ENCODE measurements at places on chromosomes 3 and 15.

DNA sequence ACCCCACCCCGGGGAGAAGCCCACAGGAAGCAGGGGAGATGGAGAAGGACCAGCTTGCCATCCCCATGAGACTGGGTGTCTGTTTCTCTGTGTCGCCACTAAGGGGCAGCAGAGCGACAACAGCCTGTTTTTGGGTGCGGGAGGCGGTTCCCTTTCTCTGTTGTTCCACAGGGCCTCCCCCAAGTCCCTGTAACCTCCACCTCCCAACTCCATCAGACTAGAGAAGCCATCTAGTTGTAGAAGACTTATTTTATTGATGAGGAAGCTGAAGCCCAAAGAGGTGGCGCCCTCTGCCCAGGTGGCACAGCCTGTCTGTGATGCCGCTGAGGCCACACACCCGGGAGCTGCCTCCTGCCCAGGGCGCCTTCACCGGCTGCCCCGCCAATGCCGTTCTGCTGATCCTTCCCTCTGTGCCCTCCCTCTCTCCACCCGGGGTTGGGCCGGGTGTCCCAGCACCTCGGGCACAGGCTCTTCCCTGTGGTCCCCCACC is 3.9 kb upstream of the CCDC9B start:
- DNase-seq, result peak; percentile 67

GRCh38 chr15:38536201-38536676 is 28.4 kb downstream of the RASGRP1 start:
- no peak for DNase-seq

DNA sequence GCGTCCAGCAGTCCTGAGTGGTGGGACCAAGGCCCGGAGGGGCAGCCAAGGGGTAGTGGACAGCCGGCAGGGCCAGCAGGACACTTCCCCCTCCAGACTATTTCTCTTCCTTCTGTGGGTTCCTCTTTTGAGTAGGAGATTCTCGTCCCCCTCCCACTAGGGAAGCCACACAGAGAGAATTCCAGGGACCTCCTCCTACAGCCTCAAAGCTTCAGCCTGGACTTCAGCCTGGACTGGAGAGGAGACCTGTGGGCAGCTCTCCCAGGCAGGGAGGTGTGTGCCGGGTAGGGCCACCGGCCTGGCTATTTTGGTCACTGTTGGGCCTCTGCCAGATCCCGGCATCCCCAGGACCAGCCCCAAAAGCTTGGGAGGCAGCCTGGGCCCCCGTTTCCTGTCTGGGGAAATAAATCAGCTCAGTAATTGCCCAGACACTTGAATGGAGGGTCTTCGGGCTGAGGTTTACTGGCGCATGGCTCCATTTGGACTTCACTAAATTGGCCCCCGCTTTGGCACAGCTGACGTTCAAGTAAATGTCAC is 1.3 kb downstream of the SLC6A6 start:
- peak; percentile 36 for DNase-seq

- no peak for DNase-seq
Measured at GRCh38 chr15:93020976-93021772, 67.8 kb downstream of the RGMA start.

GRCh38 chr3:52435246-52436101 is 9.4 kb downstream of the SEMA3G start:
- DNase-seq, result no peak

DNA sequence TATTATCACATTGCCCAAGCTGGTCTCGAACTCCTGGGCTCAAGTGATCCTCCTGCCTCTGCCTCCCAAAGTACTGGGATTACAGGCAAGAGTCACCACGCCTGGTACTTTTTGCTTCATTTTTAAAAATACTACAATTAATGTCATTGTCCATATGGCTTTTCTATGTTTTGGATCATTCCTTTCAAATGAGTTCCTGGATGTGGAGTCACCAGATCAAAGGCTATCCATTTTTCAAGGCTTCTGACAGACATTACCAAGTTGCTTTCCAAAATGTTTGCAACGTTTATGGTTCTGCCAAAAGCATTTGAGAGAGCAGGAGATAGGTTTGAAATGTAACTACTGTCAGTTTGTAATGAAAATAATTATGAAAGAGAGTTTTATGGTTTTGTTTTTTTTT is 34.2 kb upstream of the BCL2L10 start:
- DNase-seq, result no peak

- DNase-seq, result no peak
Measured at GRCh38 chr15:51234176-51234927, 104.0 kb downstream of the CYP19A1 start.

DNA sequence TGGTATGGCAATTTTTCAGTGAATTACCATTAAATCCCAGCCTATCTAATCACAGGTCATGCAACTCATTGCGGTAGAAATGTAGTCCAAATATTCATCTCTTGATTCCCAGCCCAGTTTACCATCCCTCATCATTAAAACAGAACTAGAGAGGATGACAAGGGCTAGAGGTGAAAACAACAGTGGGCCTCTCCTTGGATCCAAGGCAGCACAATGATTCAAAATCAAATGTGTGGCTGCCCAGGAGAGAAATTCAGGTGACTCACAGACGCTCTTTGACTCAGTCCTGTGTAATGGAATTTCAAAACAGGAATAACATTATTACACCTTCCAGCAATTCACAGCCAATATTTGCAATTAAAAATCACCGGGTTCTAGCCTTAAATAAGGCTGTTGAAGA is 246.5 kb downstream of the TBL1XR1 start:
- DNase-seq, result no peak

- no peak for DNase-seq
Measured at GRCh38 chr3:63354160-63354559, 76.1 kb downstream of the SYNPR start.

DNA sequence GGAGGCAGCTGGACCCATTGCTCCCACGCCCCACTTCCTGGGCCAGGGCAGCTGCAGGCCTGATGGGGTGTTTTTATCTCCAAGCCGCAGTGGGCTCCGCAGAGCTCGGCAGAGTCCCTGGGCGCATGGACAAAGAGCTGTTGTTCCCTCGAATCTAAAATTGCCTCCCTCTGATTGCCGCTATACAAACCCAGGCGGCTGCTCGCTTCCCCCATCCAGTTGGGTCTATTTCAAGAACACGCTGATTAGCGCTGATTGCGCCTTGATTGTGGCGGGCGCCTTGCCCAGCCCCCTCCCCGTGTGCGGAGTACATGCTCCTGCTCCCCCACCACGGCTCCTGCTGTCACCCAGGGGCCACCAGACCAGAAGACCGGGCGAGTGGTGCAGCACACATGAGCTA is 43.4 kb upstream of the SLC6A1 start:
- no peak for DNase-seq

- no peak for DNase-seq
Measured at GRCh38 chr3:104763007-104763406, 603.7 kb upstream of the ALCAM start.

DNA sequence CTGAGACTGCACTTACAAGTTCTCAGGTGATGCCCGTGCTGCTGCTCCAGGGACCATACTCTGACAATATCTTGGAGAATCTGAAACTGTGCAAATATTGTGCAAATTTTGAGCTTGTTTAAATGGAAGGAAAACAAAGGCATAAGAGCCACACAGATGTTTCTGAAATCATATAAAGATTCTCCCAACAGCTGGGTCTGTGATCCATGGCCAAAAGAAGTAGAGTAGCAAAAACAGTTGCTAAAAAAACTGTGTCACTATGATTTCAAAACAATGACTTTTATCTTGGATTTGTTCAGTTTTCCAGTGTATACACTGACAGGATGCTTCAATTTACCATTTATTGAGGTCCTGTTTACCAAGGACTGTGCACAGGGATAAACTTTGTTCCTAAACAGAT is 25.3 kb downstream of the NPTN start:
- no peak for DNase-seq

DNA sequence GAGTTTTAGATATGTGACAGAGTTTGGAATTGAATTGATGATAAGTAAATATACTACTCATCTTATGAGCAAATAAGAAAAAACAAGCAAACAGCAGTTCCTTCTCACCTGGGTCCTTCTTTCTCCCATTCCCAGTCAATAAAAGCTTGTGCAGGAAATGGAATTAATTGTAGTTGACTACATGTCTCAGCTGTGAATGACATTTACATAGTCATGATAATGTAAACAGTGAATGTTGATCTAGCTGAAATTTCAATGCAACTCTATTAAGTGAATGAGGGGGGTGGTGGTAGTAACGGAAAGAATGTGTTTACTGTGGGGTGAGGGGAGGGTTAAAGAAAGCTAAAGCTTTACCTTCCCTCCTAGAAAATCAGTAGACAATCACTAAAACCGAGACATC is 76.2 kb downstream of the NFKBIZ start:
- DNase-seq, result no peak

- no peak for DNase-seq
Measured at GRCh38 chr3:14867936-14868570, 49.3 kb downstream of the FGD5 start.

DNA sequence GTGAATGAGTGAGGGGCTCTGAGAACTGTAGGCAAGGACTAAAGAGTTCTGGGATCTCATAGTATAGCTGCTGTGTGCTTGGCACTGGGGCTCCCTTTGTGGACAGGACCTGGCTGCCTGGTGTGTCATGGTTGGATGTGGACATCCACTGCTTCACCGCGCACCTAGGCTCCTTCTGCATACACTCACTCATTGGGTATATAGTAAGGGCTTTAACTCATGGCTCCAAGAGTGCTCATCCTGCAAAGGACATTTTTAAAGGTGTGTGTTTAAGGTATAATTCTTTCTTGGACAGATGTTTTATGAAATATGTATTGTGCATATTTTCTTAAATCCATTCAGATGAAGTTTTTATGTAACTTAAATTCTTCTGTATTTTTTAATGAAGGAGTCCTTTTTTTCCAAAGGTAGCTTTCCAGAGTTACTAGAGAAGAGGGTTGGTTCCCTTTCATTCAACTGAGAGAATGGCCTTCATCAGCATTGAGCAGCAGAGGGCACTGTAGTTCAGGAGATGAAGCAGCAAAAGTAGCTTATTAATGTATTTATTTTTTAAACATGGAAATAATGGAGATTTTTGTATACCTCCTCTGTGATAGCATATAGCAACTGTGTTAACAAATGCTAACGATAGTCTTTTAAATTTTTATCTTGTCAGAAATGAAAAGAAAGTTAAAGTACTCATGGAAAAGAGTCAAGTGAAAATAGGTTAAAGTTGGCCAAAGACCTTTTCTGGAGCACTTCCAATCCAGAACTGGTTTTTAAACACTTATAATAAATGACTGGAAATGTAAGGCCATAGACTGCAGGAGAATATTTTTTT is 25.2 kb downstream of the OXNAD1 start:
- DNase-seq, result peak; percentile 76

- no peak for DNase-seq
Measured at GRCh38 chr3:29597376-29598008, 316.6 kb downstream of the RBMS3 start.

Data from Kasumi-1 (cell line).